Cerebellum (tissue), 4 donors: ENCODE measurements at places on chromosomes 12 and 14. TPM values are rescaled to one million over a fixed set of nuclear protein-coding genes. Genes with fewer than 3 reads are reported as not detected.

GRCh38 chr12:47078086-47078395 is 1.4 kb upstream of the PCED1B start:
- DNase-seq, result no peak

DNA sequence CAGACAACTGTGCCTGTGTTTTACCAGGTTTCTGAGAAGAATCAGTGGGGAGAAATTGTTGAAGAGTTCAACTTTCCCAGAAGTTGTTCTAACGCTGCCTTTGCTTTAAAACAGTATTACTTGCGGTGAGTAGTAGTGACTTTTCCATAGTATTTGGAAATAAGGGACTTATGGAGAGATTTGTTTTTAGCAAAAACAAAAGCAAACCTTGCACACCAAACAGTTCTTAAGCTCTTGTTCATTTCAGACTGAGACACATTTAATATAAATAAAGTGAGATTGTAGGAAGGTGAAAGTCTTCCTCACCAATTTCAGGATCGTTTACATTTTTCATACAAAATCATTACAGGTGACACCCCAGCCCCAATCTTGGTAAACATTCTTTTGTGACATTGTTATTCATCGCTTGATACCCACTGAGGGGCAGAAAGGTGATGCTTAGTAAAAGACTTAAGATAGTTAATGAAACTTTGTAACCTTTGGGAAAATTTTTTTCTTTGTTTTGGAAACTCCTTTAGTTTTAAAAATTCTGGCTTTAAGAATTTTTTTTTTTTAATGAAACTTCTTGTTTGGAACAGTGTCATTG is 1.8 kb downstream of the ARID2 start:
- DNase-seq, result no peak

The MYO1H gene
- total RNA-seq, result 0.09 TPM

The DIO2 gene
- 0.64 TPM for total RNA-seq

- DNase-seq, result no peak
Measured at GRCh38 chr12:46920499-46920898, 94.7 kb upstream of the SLC38A4 start.

The MLEC gene
- total RNA-seq, result 46.8 TPM

The PLEKHG7 gene
- total RNA-seq, result not detected

The TAS2R31 gene
- total RNA-seq, result 29.9 TPM

The CLEC2B gene
- total RNA-seq, result 3.7 TPM

The TCL1B gene
- total RNA-seq, result not detected

The SLC2A14 gene
- total RNA-seq, result 2.3 TPM
